ENCODE measurements at places on chromosomes 16 and 17. TPM values are rescaled to one million over a fixed set of nuclear protein-coding genes. Genes with fewer than 3 reads are reported as not detected.

Gene CMTM2
- not detected for total RNA-seq

Gene SYCE1L
- total RNA-seq = 11.6 TPM

Gene KRTAP1-5
- total RNA-seq = 0.29 TPM

Gene TM4SF5
- total RNA-seq = not detected

Gene TMEM98
- total RNA-seq = 115 TPM

Gene KRTAP3-1
- not detected for total RNA-seq

Gene ANKRD40CL
- not detected for total RNA-seq

Measured in glomerular endothelial cell (primary cell).